WERI-Rb-1 (cell line): ENCODE measurements at places on chromosomes 2 and 18.

GRCh38 chr2:158644139-158644538, 151.0 kb upstream of the DAPL1 start:
- no peak for DNase-seq

- no peak for DNase-seq
These were observed 7.0 kb upstream of the ALPK2 start for GRCh38 chr18:58635891-58636290.

DNA sequence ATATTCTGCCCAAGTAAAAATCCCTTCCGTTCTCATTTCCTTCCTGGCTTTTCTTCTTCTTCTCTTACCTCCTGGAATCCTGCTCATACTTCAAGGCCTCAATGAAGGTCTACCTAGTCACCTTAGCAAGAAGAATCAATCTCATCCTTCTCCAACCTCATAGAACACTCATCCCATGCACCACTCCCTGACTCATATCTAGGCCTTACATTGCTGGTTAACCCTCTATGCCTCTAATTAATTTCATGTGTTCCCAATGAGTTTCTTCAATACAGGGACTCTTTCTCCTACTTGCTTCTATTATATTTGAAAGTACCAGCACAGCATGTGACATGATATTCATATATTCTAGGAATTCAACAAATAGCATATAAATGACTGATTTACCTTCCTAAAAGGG, 63.0 kb downstream of the BCL11A start:
- no peak for DNase-seq

- no peak for DNase-seq
These were observed 43.8 kb downstream of the LTBP1 start for GRCh38 chr2:32990556-32990955.

GRCh38 chr2:122643725-122644329, 888.4 kb downstream of the TSN start:
- no peak for DNase-seq

- DNase-seq: no peak
These were observed 52.4 kb downstream of the TNS1 start for GRCh38 chr2:217950401-217950871.

DNA sequence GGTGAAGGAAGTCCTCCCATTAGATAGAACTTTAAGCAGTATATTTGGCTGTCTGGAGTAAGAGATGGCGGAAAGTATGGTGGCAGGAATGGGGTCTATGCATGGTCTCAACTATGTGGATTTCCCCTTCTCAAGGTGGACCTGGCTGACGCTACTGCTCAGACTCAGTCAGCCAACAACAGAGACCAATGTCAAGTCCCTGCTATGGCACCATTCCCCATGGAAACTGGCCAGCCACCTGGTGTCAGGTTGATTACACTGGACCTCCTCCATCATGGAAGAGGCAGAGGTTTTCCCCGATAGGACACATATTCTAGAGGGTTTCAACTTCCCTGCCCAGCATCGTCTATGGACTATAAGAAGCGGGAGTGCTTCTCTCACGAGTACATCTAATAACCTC, 8.6 kb upstream of the FAHD2A start:
- DNase-seq: no peak

DNA sequence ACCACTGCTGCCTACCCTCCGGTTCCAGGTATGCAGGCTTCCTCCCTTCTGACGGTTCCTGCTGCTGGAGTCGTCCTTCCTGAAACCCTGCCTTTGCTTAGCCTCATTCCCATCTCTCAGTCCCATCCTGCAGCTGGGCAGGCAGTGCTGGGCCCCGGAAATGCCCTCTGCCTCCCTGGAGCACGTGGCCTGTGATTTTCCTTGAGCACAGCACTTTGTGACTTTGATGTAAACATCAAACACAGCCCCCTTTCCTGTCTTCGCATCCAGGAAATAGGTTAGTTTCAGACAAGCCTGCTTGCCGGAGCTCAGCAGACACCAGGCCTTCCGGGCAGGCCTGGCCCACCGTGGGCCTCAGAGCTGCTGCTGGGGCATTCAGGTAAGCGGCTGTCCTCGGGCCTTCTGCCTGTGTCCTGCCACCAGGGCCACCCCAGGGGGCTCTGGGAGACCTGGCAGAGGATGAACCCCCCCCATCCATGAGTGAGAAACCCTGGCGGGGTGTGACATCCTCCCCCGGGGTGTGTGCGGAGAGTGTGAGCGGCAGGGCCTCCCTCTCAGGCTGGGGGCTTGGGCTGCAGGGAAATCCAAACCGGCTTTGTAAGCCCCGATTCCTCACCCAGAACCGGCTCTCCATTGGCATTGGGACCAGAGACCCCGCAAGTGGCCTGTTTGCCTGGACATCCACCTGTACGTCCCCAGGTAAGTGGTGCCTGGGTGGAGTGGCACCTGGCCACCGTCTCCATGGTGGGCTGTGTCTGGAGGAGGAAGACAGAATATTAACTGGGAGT, at the start of gene ZAP70:
TSS of gene ZAP70 (plus strand) at position 281 of the 788 bp plus-strand sequence. CDS start 10,461 bp downstream, outside the sequence.
- peak; percentile 5 for DNase-seq

- no peak for DNase-seq
These were observed 60.7 kb downstream of the CDC42EP3 start for GRCh38 chr2:37610638-37611289.

GRCh38 chr2:56132138-56132537, 51.7 kb upstream of the CCDC85A start:
- no peak for DNase-seq

- DNase-seq: no peak
These were observed 57.0 kb downstream of the ZNF407 start for GRCh38 chr18:74654638-74655037.

GRCh38 chr2:172137109-172137508, 34.4 kb upstream of the DLX2 start:
- no peak for DNase-seq

DNA sequence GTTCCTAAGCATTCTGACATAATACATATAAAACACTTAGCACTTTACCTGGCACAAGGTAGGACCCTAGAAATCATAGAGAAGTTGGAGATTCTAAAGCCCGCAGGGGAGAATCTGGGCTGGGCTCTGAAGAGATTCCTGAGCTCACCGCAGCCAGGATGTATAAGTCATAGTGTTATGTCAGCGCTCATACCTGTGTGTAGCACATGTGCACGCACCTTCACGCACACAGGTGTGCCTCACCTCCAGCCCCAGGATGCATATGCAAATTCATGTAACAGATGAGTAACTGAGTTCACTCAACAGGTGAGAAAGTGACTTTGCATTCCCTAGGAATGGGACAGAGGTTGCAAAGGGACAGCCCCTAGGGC, 7.9 kb upstream of the SDC1 start:
- peak; percentile 5 for DNase-seq

- DNase-seq: no peak
These were observed 215.7 kb downstream of the ANAPC1 start for GRCh38 chr2:111668274-111668616.

- peak; percentile 62 for DNase-seq
These were observed 88.8 kb downstream of the VWA3B start for GRCh38 chr2:98175811-98176210.

GRCh38 chr2:169798718-169799592, at the start of gene SSB:
Gene SSB (plus strand): TSS chr2:169798871. CDS start chr2:169800961, 2,090 bp downstream.
- peak; percentile 95 for DNase-seq

GRCh38 chr2:95072424-95072823, 46.9 kb downstream of the MAL start:
- no peak for DNase-seq

GRCh38 chr18:5527603-5528002, 16.2 kb downstream of the EPB41L3 start:
- no peak for DNase-seq

GRCh38 chr2:136765256-136766072, at the start of gene THSD7B:
Gene THSD7B (plus strand): TSS chr2:136765545. CDS start chr2:136882179, 116,634 bp downstream.
- DNase-seq: peak; percentile 31

DNA sequence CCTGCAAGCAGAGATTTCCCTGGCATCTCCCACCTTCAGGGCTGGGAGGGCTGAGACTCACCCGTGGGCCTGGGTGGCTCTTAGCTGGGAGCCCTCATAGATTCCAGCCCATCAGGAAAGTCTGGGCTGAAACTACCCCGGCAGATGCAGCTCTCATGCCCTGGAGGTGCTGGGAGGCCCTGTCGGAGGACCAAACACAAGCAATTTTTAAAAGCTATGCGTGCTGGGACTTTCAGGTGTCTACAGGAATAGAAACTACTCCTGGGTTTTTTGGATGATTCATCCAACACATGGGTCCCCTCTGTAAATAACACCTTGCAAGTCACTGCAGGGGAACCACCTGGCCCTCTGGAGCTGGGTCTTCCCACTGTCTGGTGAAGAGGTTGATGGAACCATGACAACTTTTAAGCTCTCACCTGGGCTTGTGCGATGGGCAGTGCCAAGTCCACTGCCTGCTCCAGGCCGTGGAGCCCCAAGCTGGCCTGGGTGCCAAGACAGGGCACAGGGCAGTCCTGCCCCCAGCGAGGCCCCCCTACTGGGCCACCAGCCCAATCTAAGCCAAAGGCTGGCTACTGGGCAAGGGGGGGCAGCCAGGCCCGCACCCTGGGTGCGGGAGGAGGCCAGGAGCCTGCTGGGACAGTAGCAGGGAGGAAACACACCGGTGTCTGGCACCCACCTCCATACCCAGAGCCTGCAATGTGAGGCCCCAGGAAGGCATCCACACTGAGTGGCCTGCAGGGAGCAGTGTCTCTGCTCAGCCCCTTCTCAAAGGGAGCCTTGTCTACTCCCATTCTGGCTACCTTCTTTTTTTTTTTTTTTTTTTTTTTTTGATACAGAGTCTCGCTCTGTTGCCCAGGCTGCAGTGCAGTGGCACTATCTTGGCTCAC, 1.1 kb upstream of the GPR55 start:
- DNase-seq: no peak

- no peak for DNase-seq
These were observed 47.2 kb downstream of the SCG2 start for GRCh38 chr2:223554923-223555322.

DNA sequence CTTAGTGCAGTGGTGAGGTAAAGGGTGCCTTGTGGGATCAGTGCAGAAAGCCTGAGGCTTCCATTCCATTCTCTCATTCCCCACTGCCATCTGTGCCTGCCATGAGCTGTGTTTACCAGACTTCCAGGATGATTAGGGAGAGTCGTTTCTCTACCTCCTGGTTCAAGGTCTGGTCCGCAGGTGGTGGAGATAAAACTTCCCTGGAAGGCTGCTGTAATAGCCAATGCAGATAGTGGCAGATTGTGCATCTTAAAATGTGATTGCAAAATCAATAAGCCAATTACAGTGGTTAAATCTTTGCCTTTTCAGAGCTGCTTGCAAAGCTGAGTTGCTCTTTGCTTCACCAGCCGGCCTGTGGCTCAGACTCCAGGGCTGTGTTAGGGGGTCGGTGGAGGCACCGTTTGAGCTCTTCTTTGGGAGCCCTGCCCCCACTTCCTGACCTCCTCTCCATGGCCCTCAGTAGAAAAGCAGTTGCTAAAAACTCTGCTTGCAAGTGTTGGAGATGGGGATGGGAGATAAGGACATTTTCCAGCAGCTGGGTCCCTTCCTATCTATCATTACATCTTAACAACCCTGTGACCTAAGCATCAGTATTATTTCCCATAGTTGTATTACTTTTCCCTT, 95.2 kb upstream of the HS6ST1 start:
- peak; percentile 90 for DNase-seq

DNA sequence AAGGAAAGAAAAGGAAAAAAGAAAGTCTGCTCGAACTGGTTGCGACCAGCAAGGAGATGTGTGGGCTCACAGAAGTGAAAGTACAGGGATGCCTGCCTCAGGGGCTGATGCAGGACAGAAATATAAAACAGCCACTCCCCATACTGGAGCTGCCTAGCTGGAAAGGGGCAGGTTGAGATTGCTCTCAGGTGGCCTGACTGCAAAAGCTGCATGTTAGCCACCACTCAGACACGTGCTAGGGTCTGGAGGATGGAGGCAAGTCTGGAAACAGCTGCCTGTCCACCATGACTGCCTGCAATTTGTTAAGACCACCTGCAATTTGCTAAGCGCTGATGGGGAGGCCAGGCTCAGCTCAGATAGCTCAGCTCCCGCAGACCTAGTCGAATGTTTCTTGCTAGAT, 17.9 kb downstream of the B3GNT7 start:
- DNase-seq: no peak

DNA sequence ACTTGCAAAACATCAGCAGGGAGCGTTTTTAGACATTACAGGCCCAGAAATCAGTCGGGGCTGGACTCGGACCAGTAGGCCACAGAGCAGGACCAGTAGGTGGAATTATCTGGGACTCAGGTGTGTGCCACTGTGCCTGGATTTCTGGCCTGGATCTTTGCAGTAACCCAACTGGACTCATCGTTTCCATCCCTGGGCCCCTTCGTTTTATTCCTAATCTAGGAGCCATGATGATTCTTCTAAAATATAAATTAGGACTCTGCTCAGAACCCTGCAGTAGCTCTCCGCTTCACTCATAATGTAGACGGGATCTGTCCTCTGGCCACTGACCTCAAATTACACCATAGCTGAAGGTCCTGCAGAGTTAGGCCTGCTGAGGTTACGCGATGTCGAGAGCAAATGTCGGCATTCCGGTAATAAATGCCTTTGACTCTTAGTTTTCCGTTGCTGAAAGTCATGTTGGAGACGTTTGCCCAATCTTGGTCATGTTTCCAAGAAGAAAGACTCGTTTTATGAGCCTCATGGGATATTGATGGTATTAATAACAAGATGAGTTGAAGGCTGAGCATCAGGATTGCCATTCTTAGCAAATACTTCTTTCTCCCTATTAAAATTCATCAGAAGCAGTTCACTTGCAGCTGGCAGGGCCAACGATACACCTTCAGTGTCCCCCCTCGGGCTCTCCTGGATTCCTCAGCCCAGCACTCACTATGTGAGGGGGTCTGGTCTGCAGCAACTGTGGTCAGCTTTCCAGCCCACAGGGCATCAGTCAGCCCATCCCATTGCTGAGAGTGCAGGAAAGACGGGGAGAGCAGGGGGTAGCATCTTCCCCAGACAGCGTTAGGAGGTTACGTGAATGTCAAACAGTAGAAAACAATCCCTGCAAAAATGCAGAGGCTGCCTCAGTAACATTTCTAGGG, 39.9 kb upstream of the KLF11 start:
- DNase-seq: peak; percentile 3

DNA sequence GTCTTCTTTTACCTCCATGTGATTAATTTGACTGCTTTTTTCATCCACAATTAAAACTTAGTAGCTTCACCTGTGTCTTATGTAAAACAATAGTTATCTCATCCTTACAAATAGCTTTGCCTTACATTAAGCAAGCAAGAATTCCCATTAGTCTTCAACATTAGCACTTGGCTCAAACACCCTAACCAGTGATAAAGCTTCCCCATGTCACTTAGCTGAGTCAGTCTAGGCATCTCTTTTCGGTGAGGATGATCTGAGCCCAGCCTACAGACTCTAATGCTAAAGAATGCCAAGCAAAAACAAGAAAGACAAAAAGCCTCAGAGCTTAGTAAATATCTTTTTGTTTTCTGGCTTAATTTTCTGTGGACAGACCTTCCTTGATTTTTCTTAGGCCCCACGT, 26.1 kb downstream of the GAD1 start:
- DNase-seq: no peak
